ENCODE measurements at places on chromosomes 6 and 20.
A peak's percentile ranks its signal among the peaks of the same experiment; 100 is the strongest.

DNA sequence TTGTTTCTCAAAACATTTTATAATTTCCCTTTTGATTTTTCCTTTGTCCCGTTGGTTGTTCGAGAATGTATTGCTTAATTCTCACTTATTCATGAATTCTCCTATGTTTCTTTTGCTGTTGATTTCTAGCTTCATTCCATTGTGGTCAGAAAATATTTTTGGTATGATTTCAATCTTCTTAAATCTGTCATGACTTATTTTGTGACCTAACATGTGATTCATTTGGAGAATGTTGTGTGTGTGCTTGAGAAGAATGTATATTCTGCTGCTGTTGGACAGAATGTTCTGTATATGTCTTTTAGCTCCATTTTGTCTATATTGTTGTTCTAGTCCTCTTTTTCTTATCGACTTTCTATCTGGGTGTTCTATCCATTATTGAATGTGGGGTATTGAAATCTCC lies 286.2 kb upstream of the RNF217 start:
- no peak for DNase-seq

- DNase-seq = no peak
Observed at GRCh38 chr6:158544428-158544827, 15.5 kb upstream of the TMEM181 start.

GRCh38 chr6:110618591-110619267 lies 142.3 kb upstream of the SLC22A16 start:
- peak; percentile 28 for DNase-seq

DNA sequence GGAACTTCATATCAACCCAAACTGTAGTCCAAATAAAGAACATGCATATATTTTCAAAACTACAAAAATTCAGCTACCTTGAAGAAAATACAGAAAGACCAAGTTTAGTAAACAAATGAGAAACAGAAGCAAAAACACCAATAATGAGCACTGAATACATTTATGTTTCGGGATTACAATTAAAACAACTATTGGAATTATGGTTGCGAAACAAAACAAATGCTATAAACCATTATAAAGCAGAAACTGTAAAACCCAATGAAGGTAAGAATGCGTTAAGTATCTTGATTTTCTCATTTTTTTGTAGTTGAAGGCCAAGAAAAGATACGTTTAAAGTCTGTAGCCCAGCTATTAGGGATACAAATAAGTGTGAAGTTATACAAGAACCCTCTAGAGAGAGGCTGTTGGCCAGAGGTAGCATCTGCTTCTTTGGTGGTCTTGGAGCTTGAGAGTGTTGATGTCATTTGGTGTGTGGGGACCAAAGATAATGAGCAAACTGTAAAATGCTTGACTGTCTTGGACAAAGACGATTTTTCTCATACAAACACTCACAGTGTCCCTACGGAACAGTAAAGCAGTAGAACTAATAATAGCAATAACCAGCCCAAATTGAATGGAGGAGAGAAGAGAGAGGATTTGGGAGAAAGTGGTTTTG lies 111.5 kb downstream of the PRND start:
- DNase-seq = no peak

- no peak for DNase-seq
Observed at GRCh38 chr20:47597090-47597489, 95.4 kb downstream of the NCOA3 start.

DNA sequence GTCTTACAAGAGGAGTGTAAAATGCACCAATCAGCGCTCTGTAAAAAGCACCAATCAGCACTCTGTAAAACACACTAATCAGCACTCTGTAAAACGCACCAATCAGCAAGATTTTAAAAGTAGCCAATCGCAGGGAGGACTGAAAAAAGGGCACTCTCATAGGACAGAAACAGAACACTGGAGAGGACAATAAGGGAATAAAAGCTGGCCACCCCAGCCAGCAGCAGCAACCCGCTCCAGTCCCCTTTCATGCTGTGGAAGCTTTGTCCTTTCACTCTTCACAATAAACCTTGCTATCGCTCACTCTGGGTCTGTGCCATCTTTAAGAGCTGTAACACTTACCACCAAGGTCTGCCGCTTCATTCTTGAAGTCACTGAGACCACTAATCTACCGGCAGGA lies 1.7 kb upstream of the AIG1 start:
- peak; percentile 35 for DNase-seq

DNA sequence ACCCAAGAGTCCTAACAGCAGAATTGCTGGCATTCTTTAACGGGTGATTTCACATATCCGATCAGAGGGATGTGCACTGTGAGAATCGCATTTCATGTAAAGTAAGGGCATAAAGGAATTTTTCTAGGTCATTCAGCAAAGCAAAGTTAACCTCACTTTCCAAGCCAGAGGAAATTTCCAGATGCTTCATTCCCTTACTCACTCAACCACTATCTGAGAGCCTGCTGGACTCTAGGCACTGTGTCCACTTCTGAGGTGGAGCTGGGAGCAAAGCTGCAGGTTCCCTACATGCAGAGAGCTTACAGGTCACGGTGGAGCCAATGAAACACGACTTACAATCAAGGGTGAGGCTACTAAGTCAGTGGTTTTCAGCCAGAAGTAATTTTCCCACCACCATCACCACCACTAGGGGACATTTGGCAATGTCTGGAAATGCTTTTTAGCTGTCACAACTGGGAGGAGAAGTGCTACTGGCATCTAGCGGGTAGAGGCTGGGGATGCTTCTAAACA lies 34.5 kb upstream of the TSHZ2 start:
- peak; percentile 58 for DNase-seq

GRCh38 chr6:110307368-110307767 lies 50.8 kb downstream of the METTL24 start:
- DNase-seq = no peak

- DNase-seq = no peak
Observed at GRCh38 chr6:148751793-148752170, 5.0 kb downstream of the UST start.

DNA sequence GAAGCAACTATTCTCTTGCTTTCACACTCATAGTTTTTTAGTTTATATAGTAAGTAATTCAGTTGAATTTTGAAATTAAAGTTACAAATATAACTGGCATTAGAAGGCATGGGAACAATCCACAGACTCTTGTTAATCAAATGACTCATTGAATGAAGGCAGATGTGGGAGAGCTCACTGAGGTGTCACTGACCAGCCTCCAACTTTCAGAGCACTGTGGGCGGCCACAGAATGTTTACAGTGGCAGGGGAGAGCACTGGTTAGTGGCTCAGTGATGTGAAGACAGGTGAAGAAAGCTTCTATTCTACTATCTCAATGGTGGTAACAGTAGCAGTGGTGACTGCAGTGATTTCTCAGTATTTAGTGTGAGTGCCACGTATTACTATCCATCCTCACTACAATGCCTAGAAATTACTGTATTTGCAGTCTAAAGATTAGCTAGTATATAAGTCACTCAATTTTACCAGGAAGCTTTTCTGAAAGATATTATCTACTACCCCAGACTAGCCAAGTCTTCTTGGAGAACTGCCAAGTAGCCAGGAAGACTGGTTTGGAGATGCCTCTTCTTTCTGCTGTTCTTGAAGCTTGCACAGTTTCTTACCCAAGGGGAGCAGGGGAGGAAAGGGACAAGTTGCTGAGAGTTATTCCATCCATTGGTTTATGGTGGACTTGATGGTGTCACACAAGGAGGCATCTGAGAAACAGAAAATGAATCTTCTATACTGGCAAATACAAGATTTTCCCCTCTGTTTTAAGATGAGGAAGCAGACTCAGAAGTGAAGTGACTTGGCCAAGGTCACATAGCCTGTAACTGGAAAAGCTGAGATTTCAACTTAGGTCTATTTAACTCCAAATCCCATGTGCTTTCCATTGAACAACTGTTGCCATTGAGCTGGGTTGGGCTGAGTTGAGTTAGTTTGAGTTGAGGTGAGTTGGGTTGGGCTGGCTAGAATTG lies 231.2 kb downstream of the ANKRD60 start:
- DNase-seq = no peak

GRCh38 chr20:15759594-15759993 lies 813.7 kb downstream of the KIF16B start:
- no peak for DNase-seq

DNA sequence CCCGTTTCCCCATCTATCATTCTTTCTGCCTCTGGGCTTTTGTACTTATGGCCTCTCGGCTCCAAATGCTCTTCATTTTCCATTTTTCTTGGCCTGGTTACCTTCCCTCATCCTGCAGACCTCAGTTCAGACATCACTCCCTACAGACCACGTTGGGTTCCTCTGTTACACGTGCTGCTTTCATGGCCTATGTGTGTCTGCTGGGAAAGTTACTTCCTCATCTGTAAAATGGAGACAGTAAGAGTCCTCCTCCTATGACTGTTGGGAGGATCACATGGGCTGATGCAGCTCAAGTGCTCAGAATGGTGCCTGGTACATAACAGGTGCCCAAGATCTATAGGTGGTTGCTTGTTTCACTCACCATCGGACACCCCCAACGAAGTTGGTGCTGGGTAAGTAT lies 13.5 kb downstream of the KCNK17 start:
- DNase-seq = no peak

GRCh38 chr20:58024241-58024721 lies 204.2 kb downstream of the ANKRD60 start:
- DNase-seq = no peak

- DNase-seq = no peak
Observed at GRCh38 chr6:32123681-32124080, 4.4 kb downstream of the ATF6B start.

DNA sequence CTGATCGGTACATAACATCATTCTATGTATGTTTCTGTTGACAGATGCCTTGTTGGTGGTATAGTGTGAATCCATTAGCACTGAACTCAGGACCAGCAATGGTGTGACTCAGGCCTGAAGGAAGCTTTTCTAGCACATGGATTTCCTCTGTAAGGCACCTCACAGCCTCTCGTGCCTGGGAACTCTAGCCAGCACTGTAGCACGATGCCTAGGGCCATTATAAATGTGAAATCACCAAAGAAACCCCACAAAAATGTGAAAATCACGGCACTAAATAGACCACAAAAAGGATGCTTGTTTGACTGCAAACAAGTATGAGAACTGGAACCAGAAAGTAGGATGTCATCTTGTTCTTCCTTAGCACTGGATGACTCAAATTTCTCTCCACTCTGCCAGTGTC lies 63.7 kb upstream of the NKX2-2 start:
- DNase-seq = no peak

DNA sequence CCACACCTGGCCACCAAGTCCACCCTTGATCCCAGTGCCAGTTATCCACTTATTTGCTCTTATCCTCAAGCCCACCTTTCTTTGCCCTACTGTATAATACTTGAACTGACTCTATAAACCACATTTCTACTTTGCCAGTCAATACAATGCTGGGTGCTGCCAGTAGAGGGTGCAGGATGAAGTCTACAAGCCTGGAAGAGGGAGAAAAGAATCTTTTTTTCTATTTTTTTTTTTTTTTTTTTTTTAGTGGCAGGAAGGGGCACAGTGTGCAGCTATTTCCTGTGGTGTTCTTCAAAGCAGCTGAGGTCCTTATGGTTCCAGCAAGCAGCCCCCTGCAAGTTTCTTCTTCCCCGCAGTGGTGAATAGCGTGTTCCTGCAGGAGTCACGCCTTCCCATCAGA lies 22.2 kb upstream of the GABRR1 start:
- DNase-seq = no peak

GRCh38 chr6:43211955-43212354 lies 17.3 kb downstream of the DNPH1 start:
- peak; percentile 30 for DNase-seq

DNA sequence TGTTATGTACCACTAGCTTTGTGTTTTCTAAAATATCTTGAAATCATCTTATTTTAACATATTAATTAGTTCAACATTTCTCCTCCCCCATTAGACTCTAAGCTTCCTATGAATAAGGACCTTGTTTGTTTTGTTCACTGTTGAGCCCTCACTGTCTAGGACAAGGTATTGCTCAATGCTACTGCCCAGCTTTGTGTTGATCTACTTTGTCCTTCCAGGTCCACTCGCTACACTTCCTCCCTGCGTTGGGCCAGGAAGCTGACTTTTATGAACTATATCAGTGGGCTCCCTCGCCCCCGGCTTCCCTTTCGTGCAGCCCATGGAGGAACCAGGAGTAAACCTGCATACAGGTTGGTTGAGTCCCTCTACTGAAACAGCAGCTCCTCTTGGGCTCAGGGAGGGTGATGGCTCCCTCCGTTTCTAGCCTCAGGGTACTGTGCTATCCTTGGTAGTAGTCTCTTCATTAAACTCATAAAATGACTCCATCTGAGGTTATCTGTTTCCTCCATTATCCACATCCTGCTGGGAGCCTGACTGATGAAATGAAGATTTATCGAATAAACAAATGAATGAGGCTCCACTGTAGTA lies 272.5 kb downstream of the CLIC5 start:
- peak; percentile 57 for DNase-seq

DNA sequence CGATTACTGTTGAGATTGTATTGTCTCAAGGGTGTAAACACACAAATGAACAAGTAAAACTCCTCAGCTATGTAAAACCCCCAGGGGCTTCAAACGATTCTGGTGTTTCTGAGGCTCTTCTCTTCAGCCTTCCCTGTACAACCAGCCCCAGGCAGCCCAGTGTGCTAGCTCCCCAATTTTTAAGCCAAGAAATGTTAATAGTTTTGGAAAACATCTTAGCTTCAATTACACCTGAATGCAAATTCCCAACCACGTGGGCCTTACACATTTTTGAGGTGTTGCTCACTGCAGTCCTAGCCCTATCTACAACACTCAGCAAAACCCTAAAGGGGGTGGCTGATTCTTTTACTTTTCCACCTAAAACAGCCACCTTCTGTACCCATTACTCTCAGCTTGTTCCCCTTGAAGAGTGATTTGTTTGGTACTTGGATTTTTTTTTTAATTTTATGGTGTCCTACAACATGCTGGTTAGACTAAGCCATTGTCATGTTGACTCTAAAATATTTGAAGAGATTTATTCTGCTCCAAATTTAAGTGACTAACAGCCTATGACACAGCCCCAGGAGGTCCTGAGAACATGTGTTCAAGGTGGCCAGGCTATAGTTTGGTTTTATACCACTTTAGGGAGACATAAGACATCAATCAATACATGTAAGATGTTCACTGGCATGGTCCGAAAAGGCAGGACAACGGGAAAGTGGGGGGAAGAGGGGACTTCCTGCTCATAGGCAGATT lies 48.7 kb downstream of the ADAT2 start:
- DNase-seq = no peak

DNA sequence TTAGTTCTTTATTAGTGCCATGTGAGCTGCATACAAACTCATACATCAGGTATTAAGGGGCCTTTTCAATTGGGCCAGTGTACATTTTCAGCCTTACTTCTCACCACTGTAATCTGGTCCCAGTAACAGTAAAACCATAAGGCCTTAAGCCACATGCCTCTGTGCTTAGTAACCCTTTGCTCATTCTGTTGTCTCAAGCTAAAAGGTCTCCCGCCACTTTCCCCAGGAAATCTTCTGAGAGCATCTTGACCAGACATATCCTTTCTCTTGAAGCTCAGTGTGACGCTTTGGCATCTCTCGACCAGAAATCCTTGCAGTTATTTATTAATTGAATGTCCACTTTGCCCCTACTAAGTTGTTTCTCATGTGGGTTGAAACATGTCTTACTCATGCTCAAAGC lies 68.0 kb downstream of the CYP39A1 start:
- no peak for DNase-seq

Measured in HepG2 (cell line).